ENCODE measurements at places on chromosomes 5 and 9.

GRCh38 chr5:134063188-134063820 lies 51.2 kb upstream of the TCF7 start:
- DNase-seq = no peak

DNA sequence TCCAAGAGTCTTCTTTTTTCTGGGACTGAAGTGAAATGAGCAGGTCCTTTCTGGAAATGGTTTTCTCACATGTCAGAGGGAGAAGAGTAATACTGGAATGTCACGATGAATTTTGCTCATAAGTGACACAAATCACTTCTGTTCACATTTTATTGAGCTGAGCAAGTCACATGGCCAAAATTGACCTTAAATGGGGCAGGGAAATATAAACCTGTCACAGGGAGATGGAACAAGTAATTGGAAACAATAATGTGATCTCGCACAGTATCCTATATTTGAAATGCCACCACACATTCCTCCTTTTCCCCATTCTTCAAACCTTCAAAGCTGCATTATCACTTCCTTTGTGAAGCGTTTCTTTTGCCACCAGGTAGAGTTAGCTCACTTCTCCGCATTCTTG lies 25.2 kb upstream of the LIFR start:
- DNase-seq = no peak

- DNase-seq = no peak
These were observed 1.2 kb downstream of the SCAMP1 start for GRCh38 chr5:78361631-78361993.

GRCh38 chr5:15105799-15106393 lies 234.3 kb upstream of the ANKH start:
- no peak for DNase-seq

GRCh38 chr5:172588380-172588779 lies 52.7 kb upstream of the NEURL1B start:
- no peak for DNase-seq

GRCh38 chr5:103216137-103216536 lies 42.4 kb upstream of the MACIR start:
- DNase-seq = no peak

- DNase-seq = no peak
These were observed 20.5 kb upstream of the SHB start for GRCh38 chr9:38089387-38090165.

DNA sequence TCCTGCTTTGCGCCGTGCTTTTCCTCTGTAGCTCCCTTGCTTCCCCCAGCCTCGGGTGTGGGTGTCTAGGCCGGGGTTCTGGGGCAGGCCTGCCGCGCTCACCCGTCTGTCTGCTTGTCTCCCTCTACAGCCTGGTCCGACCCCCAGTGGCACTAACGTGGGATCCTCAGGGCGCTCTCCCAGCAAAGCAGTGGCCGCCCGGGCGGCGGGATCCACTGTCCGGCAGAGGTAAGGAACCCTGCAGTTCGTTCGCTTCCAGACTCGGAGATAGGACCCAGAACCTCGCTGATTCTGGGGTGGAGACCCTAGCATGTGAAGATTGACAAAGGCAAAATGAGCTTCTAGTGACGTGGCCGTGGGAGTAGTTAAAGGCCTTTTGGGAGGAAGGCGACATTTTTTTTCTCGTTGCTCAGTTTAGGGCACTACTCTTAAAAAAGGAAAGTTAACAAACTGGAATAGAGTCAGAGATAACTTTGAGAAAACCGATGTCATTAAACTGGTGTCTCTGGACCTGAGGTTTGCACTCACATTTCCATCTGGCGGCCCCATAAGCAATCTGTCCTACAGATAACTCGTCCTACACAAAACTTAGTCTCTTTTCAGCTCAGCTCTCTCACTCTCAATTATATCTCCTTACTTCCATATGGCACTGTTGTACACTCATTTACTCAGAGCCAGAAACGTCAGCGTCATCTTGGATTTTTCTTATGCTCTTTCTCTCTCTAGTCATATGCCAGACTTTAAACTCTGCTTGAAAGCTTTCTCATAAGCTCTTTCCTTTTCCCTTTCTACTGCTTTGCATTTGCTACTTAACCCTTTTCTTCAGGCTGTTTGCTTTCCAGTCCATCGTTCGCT lies 561 bp downstream of the SEC61B start:
- no peak for DNase-seq

GRCh38 chr9:14250794-14251153 lies 63.2 kb downstream of the NFIB start:
- DNase-seq = no peak

DNA sequence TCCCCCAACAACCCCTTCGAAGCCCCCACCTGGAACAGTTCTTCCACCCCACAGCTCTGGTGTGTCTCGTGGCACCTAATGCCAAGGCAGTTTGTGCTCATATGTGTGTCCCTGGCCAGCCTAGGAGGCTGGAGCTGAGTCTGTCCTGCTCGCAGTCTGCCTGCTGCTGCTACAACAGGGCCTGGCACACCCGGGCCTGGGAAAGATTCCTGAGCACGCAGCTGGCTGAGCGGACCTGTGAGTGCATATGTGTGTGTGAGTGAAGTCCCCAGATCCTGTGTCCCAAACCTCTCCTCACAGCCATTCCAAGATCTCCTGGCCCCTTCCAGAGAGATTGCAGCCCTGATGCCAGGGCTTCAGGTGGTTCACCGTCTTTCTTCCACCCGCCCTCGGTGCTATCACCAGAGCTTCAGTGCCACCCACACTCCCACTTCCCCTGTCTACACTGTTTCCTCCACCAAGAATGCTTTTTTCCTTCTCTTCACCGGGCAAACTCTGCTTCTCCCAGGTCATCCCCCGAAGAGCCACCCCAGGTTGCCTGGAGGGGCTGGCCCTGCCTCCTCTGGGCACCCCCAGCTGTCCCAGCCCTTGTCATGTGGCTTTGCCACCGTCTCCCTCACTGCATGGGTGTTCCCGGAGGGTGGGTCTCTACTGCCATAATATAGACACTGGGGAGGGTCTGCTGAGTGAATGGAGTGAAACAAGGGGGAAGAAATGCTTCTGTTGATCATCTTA lies 28.4 kb downstream of the LMX1B start:
- DNase-seq = no peak

DNA sequence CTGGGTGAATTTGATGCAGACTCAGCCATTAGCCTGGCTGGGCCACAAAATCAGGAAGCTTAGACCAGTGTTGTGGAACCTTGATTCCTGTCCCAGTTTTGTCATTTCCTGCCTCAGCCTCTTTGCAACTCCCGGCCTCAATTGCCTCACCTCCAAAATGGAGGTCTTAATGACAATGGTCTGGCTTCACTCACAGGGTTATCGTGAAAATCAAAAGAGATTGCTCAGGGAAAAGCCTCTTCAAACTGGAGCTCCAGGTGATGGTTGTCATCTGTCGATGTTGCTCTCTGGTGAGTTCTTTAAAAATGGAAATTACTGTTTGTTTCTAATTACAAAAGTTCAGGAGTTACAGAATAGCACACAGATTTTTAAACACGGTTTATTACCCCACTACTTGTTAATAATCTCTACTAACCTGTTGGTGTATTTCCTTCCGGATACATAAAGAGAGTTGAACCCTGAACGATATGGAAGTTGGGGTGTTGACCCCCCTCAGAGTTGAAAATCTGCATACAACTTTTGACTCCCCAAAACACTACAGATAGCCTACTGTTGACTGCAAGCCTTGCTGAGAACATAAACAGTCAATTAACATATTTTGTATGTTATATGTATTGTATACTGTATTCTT lies 109.9 kb upstream of the CPEB4 start:
- DNase-seq = no peak

- no peak for DNase-seq
These were observed 46.5 kb upstream of the FRRS1L start for GRCh38 chr9:109213285-109214121.

Measured in stimulated activated CD8-positive, alpha-beta memory T cell treated with anti-CD3 and anti-CD28 coated beads, Interleukin-2, amount 100 ng/mL, for 1 hour (primary cell).